ENCODE measurements at places on chromosomes 11 and 22.

GRCh38 chr22:26131589-26132154 lies 37.6 kb upstream of the SEZ6L start:
- DNase-seq = no peak

GRCh38 chr22:33054001-33054675 lies 4.0 kb downstream of the SYN3 start:
- no peak for DNase-seq

DNA sequence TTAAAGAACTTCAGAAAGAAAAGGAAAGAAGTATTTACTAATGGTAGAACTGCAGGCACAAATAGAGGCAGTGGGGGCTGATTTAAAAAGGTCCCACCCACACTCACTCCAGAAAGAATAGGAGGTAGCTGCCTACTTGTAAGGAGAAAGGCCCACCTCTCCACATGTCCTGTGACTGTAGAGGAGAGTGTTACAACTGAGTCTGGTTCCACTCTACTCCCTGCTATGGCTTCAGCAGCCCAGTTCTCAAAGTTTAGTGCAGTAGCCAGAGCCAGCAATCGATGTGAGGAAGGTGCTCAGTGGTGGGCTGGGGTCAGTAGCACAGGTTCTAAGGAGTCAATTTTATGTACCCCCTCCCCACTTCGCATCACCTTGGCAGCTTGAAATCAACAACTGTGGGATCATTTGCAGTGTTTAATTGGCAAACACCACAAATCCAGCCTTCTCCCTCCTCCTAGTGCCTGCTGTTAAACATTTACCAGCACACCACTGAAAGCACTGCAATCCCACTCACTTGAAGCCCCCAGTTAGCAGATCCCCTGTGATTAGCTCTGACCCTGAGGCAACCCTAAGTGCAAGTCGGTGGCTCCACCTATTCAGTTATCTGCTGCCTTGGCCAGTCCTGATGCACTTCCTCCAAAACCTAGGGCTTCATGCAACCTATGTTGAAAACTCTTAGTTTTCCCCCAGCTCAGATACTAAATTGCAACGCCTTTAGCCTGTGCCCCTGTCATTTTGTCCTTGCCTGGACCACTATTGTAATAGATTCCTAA lies 146.6 kb downstream of the BBOX1 start:
- DNase-seq = no peak

DNA sequence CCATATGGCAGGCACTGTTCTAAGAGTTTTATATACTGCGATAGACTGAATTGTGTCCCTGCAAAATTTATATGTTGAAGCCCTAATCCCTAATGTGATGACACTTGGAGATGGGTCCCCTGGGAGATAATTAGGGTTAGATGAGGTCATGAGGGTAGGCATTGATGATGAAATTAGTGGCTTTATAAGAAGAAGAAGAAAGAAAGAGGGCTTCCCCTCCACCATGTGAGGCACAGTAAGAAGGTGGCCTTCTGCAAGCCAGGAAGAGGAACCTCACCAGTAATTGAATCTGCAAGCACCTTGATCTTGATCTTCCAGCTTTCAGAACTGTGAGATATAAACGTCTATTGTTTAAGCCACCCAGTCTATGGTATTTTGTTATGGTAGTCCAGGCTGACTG lies 46.6 kb upstream of the TENM4 start:
- DNase-seq = no peak

GRCh38 chr11:43907028-43907975 lies 26.7 kb downstream of the ALKBH3 start:
- no peak for DNase-seq

DNA sequence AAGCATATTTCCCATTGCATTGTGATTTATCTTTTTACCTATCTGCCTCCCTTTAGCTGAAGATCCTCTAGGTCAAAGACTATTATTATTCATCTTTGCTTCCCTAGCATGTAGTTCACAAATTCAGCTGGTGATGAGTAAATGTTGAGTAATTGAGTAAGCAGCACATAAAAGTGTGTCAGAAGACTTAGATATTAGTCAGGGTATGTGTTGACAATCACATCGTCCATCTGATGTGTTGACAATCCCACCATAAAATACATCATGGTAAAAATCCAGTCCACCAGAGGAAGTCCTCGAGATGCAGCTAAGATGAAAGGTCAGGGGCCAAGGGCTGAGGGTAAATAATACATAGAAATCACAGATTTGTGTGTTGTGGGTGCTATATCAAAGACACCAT lies 22.9 kb upstream of the ABTB2 start:
- peak; percentile 84 for DNase-seq

- no peak for DNase-seq
Measured at GRCh38 chr11:67268081-67268961, 2.0 kb downstream of the GRK2 start.

DNA sequence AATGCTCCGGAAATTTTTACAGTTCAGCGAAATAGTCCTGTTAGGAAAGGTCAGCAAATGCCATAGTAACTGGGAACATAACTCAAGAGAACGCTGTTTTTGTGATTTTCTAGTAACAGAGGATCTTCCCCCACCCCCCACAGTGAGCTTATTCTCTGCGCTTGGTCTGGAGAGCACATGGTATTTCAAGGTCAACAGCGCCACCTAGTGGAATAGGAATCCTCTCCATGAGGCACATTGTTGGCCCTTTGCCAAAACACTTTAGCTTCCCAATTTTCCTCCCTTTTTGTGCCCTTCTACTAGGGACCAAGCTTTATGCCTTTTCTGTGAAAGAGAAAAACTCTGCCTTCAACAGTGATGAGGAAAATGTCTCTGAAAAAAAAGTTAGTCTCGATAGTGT lies 13.2 kb upstream of the OR4C12 start:
- DNase-seq = peak; percentile 62

- no peak for DNase-seq
Measured at GRCh38 chr11:88357323-88358039, 19.9 kb upstream of the CTSC start.

DNA sequence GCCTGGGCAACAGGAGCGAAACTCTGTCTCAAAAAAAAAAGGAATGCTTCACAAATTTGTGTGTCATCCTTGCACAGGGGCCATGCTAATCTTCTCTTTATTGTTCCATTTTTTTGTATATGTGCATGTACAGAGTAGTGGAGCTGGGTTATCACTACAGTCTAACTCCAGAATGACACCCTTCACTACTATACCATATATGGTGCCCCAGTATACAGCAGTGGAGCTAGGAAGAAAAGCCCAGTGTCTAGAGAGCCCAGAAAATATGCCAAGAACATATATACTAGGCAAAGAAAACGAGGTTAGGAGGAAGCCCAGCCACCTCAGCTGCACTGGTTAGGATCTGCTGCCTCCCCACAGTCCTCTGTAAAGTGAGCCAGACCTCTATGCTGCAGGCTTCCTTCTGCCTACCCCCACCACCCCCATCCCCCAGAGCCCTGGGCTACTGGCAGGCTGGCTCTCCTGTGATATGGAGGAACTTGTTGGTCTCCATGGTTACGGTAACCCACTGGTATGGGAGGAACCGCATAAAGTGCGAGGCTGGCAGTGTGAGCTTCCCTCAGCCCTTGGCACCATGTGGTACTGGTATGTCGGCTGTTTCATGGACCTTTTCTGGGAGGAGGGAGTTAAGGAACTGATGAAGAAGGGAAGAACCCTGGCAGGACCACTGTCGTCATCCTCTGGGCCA lies 34.3 kb downstream of the RCOR2 start:
- no peak for DNase-seq

- no peak for DNase-seq
Measured at GRCh38 chr11:62708392-62708791, 916 bp downstream of the GNG3 start.

DNA sequence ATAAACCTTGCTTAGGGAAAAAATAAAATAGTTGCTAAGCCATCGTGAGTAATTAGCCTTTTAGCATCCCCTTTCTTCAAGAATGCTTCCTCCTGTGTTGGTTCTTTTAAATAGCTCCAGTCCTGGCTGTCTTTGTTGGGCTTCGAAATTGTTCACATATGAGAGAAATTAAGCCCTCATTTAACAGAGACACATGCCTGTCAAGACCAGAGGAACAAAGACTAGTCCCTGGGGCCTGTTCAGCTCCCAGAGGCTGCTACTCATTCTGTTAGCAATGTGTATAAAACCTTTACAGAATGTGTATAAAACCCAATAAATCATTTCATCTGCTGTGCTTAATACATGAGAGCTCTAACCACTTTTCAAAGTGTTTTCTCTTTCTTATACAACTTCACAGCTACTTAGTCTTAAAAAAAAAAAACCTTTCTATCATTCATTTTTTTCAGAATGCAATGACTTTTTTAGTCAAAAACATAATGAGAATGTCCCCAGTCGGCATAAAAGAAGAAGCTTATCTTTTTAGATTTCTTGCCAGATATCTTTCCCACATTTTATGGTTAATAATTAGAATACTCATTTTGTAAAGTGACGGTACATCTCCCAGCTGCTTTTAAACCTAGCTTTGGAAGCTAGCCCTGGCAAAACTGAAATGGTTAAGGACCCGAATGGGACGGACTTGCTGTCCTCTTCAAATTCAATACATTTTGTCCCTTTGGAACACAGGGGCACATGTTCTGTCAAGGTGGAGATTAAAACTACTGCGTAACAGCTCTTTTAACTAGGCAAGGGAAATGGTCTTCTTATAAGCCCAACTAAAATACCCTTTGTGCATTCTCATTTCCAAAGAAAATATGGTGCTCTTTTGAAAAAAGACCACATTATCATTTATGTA lies 186.1 kb downstream of the SOX6 start:
- no peak for DNase-seq

DNA sequence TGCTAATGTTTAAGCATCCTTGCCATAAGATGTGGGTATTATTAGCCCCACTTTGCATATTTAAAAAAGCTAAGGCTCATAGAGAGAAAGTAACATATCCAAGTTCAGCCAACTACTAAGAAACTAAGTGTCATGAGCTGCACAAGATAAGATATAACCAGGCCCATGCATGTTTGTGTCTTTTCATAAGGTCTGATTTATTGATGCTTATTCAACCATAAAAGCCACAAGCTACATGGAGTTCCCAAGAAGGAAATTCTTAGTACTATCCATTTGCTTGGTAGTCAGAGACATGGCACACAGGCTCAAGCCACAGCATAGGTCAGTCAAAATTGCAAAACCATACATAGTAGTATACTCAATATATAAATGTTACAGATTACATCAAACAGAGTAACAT lies 488.5 kb downstream of the SOX6 start:
- DNase-seq = no peak

DNA sequence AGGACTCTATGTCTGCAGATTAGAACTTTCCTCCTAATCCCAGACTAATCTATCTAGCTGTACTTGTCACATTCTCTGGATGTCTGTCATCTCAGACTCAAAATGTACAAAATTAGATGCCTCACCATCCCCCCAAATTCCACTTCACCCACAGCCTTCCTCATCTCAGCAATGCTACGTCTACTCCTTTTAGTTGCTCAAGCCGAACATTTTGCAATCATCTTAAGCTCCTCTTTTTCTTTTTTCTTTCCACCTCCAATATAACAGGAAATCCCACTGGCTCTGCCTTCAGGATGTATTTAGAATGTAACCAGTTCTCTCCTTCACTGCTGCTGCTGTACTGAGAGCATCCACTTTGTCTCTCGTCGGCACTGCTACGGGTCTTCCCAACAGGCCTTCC lies 1091.8 kb downstream of the TBC1D22A start:
- DNase-seq = no peak

GRCh38 chr11:44483919-44484610 lies 81.4 kb upstream of the CD82 start:
- no peak for DNase-seq

GRCh38 chr22:24271386-24271854 lies 789 bp downstream of the SPECC1L start:
- no peak for DNase-seq

DNA sequence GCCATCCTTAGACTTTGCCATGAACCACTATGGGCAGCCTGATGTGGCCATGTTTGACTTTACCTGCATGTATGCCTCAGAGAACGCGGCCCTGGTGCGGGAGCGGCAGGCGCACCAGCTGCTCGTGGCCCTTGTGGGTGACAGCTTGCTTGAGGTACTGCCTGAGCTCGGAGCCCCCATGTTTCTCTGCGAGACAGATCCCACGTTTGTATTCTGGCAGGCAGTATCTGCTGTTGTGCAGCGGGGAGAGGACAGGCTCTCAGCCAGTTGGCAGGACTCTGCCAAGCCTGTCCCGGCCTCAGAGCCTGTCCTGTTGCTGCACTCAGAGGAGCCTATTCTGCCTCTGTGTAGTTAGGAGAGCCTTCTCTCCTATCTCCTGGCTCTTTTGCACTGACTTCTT lies 109.9 kb downstream of the MICAL2 start:
- no peak for DNase-seq

DNA sequence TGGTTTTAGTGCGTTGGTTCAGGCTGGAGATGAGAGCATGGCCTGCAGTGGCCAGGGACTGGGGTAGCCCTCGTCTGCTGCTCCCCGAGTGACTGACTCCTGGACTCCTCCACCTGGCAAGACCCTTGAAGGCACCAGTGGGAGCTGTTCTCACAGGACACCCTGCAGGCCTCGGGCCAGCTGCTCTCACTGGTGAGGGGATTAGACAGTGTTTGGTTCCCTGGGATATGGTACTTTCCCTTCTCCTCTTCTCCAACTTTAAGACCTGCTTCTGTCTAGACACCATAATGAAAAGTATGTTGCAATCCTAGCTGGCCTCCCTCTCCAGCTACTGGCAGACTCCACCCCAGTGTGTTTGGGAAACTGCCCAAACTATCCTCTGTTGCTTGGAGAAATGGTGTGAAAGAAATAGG lies 168.8 kb upstream of the CADM1 start:
- no peak for DNase-seq

GRCh38 chr22:44182588-44183286 lies 2.0 kb downstream of the PARVG start:
- DNase-seq = no peak

GRCh38 chr11:107741044-107741823 lies 29.4 kb upstream of the SLN start:
- peak; percentile 37 for DNase-seq

- no peak for DNase-seq
Measured at GRCh38 chr22:31861226-31861840, 83.0 kb upstream of the YWHAH start.

DNA sequence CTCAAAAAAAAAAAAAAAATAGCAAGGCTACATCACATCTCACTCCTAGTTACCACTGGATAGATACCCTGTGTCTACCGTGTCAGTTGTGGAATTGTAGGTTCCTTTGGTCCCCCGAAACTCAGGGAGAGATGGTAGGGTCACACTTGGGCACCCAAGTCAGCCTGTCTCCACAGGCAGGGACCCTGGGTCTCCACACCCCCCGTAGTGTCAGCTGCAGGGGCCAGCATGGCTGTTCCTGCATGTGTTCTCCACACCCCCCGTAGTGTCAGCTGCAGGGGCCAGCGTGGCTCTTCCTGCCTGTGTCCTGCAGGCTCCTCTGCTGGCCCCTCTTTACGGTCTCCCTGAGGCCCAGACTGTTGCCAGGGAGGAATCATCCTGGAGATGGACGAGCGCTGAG lies 282.1 kb downstream of the BRD1 start:
- DNase-seq = no peak

DNA sequence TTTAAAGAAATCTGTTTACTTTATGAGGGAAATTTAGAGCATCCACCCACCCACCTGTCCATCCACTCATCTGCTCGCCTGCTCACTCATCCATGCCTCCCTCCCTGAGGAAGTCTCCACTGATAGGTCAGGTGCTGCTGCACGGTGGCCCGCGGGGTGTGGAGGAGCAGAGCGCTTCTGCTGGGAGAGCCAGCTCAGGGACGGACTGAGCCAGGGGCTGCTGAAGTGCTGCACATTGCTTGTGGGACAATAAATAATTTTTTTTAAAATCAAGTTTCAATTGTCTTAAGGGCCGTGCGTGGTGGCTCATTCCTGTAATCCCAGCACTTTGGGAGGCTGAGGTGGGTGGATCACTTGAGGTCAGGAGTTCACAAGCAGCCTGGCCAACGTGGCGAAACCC lies 148.9 kb downstream of the TBC1D22A start:
- DNase-seq = no peak

Data from HT1080 (cell line).